LoVo (cell line): ENCODE measurements at places on chromosomes 16 and 17.

DNA sequence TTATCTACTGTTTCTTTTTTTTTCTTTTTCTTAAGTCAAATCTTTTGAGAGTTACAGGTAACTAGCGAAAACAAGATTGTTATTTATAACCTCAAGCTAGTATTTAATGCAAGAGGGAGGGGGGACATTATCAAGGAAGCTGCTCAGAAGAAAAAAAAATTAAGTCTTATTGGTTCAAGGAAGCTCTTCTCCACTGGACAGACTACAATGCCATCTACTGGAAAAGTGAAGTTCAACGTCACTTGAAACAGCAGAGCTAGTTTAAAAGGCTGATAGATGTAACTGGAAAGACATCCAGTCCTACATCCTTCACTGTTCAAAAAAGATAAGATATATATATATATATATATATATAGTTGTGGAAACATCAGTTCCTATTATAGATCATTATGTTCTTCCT is 418.0 kb upstream of the PSMD7 start:
- peak; percentile 54 for DNase-seq

- no peak for DNase-seq
Observed at GRCh38 chr16:78645657-78646056, 546.2 kb downstream of the WWOX start.

DNA sequence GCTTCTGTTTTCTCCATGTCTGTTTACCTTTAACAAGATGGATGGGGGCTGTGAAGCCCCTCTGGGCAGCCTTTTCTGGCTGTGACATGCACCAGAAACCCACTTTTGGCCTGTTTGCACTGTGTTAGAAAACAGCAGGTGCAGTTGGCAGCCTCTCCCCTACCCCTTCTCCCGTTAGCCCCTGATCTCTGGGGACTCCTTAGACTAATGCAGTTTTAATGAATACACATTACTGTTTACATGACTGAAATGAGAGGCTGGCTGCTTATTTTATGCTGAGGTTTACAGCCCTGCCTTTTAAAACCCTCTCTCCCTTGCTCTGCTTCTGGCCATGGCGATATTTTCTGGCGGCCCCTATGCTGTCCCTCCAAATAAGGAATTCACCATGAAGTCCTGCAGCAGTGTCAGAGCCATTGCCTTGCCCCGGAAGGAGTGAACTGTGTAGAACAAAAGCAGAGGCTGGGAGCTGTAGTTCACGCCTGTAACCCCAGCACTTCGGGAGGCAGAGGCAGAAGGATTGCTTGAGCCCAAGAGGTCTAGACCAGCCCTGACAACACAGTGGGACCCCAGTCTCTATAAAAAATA is 79.3 kb downstream of the PRKCB start:
- DNase-seq, result no peak

DNA sequence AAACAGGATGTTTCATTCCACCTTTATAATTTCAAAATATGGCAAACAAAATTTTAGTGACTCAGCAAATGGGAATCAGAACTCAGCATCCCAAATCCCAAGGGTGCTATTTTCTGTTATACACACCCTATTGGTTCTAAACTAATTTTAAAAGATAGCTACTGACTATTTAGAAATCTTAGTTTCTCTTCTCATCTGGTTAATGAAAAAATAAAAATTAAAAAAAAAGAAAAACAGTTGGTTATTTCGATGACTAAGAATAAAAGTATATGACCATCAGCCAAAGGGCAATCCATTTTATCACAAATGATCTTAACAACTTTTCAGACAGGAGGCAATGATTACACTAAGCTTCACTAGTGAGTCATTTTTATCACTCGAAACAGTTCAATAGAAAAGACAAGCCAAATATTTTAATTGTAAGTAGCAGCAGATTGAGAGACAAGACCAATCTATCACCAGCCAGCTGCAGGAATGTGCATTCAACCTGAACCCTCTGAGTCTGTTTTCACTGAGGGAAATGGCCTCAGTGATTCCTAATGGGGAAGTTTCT is 15.2 kb downstream of the PHLPP2 start:
- peak; percentile 76 for DNase-seq

DNA sequence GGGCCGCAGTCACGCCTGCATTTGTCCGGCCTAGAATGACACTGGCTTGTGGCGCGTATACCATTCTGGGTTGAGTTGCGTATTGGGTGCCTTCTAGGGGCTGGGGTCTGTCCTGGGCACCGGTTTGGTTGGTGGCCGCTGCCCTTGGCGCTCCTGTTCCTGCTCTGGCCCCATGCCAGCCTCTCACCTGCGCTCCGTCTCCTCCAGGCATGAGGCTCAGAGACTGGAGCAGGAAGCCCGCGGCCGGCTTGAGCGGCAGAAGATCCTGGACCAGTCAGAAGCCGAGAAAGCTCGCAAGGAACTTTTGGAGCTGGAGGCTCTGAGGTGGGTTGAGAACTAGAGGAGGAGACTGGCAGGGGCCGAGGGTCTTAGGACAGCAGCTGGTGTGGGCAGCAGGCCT is 17.4 kb downstream of the CDIPT start:
- no peak for DNase-seq

DNA sequence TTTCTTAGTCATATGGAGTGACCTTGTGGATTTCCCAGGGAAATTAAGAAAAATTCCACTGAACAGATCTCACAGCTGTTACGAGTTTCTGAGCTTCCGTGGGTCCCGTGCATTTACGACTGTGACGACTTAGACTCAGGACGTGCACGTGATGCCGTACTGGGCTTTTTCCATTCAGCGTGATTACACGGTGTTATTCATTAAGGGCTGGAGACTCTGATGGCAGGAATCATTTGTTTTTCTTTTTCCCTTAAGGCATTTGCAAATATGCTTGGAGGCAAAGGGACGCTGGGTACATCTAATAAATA is 57.2 kb downstream of the TBC1D16 start:
- DNase-seq, result no peak
